CD4-positive, alpha-beta T cell treated with Interferon alpha-2 for 1 hour (primary cell): ENCODE measurements at places on chromosomes 1 and 21.

GRCh38 chr1:116682641-116683221 lies 15.2 kb upstream of the IGSF3 start:
- DNase-seq: no peak

- DNase-seq: no peak
Observed at GRCh38 chr1:155864393-155864792, 5.0 kb downstream of the SYT11 start.

DNA sequence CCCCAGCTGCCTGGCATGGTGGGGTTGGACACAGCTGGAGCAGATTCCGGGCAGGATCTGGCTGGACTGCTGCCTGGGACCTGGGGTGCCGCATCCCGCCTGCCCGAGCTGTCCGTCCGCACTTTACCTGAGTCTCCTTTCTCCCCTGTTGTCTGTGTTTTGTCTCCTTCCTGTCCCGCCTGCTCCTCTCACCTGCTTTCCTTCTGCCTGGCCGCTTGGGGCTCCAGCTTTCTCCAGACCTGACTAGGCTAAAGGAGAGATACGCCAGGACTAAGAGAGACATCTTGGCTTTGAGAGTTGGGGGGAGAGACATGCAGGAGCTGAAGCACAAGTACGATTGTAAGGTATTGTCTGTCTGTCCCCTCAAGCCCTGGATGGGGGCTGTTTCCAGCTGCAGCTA lies 73.3 kb downstream of the ARHGEF10L start:
- DNase-seq: no peak

DNA sequence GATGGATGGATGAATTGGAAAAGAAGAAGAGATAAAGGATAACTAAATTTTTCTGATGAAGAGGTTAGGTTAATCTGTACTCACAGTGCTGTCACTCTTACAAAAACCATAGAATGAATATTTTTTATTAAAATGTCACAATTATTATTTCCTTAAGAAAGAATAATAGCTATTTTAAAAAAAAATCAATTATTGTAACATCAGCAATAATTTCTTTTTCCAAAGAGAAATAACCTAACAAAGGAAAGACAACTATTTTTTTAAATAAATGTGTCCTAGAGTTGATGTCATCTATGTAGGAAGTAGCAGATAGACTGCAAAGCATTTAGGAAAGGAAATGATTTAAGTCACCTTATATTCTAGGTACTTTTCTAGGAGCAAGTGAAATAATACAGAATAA lies 33.6 kb upstream of the PLPPR4 start:
- DNase-seq: no peak

DNA sequence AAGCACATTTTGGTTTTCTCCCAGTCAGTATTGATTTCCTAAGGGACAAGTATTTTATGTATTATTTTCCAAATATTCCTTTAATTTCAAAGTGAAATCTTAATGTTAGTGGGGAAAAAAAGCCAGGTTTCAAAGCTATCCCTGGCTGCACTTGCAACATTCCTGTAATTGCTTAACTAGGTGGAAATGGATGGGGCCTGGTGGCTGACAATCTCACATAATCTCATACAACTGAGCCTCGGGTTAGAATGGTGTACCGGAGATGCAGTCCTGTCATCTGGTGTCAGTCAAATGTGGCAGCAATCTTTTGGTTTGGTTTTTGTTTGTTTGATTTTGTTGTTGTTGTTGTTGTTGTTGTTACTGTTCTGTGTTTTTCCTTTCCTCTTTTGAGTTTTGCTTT lies 46.1 kb downstream of the KDM1A start:
- DNase-seq: no peak

DNA sequence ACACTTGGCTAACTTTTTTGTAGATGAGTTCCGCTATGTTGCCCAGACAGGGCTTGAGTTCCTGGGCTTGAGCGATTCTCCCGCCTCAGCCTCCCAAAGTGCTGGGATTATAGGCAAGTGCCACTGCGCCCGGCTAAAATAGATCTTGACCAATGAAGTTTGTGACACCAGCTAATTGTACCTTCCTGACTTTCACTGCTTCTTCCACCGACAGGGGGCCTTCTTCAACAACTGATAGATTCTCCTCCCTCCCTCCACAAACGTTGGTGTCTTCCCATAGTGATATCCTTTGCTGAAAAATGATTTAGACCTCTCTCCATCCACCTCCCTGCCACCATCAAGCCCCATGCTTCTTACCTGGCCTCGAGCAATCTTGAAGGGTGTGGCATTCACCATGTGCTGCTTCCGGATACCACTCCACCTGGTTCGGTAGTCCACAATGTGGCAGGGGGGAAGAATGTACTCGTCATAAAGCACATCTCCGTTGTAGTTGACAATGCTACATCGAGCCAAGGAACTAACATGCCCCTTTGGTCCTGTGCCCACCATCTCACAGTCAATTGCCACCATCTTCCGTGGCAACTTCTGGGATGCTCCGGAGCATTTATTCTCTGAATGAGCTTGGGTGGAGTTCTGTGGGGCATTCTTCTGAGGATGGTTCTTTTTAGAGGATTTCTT lies 1.6 kb upstream of the METTL25B start:
- peak; percentile 66 for DNase-seq

DNA sequence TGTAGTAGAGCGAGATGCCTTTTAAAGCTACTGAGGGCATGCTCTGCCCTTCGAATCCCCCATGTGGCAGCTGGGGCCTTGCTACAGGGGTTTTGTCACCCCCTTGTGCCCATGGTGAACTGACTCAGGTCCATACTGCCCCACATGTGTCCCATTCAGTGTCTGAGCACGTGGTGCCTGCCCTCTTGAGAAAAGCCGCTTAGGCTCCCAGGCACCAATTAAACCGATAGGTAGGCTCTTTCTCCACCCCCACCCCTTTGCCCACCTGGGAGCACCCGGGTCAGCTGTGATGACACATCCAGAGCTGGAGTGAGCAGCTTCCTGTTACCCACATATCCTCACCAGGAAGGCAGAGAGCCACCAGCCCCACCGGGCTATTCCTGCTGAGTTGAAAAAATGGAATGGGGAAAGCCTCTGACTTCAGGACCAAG lies 30.5 kb downstream of the TMCC2 start:
- DNase-seq: no peak

GRCh38 chr1:96980448-96980847 lies 258.9 kb downstream of the PTBP2 start:
- no peak for DNase-seq

- DNase-seq: peak; percentile 91
Observed at GRCh38 chr1:156053768-156054499, at the start of gene UBQLN4. Gene UBQLN4, minus strand, starts transcription at chr1:156053798. Its CDS starts 97 bp downstream, at chr1:156053701.

DNA sequence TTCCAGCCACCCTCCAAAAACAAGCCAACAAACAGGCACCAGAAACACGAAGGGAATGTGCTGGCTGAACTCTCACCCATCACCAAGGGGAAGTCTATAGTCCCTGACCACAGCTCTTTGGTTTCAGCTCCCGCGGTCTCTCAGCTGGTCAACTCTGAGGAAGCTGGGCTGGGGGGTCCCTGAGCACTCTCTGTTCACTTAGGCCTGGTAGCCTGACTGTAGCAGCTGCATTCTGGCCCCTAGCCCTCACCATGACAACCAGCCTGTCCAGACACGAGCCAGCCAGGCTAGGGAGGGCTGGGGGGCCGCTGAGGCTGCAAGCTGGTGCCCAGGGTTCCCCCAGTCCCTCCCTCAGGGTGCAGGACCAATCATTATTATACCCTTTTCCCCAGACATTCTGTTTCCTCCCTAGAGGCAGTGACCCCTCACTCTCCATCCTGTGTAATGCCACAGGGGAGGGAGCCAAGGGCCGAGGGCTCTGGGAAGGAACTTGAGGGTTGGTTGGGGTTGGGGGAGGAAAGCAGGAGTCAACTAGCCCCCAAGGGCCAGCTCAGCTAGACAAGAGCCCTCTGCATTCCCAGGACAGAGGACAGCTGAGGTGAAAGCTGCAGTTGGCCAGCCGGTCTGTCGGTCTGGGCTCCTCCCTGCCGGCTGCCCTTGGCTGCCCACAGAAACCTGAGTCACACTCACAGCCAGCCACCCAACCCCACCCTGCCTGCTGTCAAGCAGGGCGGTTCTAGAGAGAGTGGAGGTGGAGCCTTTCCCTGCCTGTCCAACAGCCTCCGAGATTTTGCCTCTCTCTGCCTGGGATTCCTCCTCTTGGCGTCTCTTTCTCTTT lies 1.2 kb upstream of the TRAPPC3 start:
- DNase-seq: peak; percentile 80

DNA sequence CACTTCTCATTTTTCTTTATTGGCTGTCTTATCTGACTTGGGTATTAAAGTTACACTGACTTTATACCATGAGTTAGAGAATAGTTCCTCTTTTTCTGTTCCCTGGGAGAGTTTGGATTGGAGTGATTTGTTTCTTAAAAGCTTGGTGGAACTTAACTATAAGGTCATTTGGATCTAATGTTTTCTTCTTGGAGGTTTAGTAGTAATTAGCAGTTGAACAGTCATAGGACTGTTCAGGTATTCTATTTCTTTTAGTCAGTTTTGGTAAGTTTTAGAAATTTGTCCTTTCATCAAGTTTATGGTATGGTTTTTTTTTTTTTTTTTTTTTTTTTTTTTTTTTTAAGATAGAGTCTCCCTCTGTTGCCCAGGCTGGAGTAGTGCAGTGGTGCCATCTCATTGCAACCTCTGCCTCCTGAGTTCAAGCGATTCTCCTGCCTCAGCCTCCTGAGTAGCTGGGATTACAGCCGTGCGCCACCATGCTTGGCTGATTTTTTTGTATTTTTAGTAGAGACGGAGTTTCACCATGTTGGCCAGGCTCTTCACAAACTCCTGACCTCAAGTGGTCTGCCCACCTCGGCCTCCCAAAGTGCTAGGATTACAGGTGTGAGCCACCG lies 6.3 kb downstream of the TTC3 start:
- no peak for DNase-seq

DNA sequence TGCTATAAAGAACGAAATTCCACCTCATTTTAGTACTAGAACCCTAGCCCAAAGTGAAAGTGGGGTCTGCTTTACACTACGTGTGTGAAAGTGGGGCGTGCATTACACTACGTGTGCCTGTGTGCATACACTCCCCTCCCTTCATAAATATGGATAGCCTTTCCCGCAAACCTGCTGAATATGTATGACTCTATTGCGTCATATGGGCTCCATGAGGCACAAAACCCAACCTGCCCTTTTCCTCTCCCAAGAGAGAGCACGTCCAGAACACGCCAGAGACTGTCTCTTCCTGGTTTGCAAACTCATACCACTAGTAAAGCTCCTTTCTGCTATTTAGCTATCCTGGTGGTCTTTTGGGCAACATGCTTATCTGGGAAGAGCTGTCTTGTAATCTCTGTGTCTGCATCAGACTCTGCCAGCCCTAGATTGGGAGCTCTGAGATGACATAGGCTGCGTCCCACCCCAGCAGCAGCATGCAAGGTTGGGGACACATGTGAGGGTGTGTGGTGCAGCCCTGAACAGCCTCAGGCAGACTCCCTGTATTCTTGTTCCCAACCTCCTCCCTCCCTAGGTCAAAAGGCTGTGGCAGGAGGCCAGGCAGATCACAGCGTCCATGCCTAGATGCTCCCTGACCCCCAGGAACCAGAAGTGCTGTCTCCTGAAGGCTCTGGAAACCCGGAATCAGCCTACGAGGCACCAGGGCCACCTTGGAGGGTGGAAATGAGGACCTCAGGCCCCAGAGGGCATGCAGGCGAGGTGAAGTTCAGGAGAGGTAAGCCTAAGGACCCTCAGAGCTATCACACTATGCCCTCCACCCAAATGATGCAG lies 12.3 kb upstream of the PADI1 start:
- DNase-seq: no peak

GRCh38 chr21:26138615-26139257 lies 31.8 kb downstream of the APP start:
- DNase-seq: no peak

- no peak for DNase-seq
Observed at GRCh38 chr1:179744401-179745130, 1.5 kb downstream of the FAM163A start.

DNA sequence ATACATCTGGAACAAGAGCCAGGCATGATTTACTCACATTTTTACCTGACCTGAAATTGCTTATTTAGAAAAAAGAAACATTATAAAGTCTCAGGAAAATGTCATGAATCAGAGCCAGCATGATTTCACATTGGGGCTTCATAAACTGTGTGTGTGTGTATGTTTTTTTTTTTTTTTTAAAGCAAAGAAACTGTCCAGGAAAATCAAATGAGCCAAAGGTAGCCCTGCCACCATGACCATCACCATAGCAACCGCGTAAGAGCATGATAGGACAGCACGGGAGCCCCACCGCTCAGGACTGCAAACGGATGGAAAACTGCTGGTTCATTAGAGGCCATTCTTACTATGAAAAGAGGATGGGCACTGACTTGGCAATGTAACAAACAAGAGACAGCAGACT lies 139.2 kb downstream of the NTMT2 start:
- no peak for DNase-seq

GRCh38 chr1:81876901-81877733 lies 76.4 kb downstream of the ADGRL2 start:
- DNase-seq: no peak

DNA sequence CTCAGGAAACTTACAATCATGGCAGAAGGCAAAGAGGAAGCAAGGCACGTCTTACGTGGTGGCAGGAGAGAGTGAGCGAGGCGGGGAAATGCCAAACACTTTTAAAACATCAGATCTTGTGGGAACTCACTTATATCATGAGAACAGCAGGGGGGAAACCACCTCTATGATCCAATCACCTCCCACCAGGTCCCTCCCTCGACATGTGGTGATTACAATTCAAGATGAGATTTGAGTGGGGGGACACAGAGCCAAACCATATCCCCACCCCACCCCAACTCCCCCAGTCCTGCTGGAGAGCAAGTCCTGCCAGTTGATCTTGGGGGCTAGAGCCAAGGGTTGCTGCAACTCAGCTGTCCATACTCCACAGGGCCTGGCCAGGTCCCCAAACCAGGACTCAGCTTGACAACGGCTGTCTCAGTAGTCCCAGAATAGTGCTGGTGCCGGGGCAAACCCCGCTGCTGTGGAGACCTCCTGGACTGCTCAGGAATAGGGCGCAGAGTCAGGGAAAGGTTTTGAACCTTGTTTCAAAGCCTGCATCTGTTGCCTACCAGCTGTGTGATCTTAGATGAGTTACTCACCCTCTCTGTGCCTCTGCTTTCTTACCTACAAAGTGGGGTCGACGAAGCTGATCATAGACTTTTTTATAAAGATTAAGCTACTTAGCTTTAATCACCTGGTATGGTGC lies 79.5 kb downstream of the STUM start:
- no peak for DNase-seq

DNA sequence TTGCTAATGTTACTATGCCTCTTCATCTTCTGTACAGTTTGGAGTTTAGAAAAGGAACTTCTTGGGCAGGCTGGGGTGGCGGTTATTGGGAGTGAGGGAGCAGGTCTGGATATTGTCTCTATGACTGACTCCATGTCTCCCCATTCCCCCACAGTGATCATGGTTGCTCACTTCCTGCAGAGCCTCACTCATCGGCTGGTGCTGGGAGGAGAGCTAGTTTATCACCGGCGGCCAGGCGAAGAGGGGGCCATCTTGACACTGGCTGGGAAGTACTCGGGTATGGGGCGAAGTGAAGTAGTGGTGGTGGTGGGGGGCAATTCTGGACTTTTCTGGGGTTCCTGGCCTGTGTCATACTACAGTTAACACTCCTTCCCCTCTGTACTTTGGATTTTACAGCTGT lies 2.2 kb downstream of the TOMM40L start:
- DNase-seq: no peak

- no peak for DNase-seq
Observed at GRCh38 chr1:204240233-204240632, 26.4 kb upstream of the GOLT1A start.
